ENCODE measurements at places on chromosomes 7 and 10. TPM values are rescaled to one million over a fixed set of nuclear protein-coding genes. Genes with fewer than 3 reads are reported as not detected.

- DNase-seq = no peak
Observed at GRCh38 chr10:113941140-113941539, 86.7 kb downstream of the NHLRC2 start.

DNA sequence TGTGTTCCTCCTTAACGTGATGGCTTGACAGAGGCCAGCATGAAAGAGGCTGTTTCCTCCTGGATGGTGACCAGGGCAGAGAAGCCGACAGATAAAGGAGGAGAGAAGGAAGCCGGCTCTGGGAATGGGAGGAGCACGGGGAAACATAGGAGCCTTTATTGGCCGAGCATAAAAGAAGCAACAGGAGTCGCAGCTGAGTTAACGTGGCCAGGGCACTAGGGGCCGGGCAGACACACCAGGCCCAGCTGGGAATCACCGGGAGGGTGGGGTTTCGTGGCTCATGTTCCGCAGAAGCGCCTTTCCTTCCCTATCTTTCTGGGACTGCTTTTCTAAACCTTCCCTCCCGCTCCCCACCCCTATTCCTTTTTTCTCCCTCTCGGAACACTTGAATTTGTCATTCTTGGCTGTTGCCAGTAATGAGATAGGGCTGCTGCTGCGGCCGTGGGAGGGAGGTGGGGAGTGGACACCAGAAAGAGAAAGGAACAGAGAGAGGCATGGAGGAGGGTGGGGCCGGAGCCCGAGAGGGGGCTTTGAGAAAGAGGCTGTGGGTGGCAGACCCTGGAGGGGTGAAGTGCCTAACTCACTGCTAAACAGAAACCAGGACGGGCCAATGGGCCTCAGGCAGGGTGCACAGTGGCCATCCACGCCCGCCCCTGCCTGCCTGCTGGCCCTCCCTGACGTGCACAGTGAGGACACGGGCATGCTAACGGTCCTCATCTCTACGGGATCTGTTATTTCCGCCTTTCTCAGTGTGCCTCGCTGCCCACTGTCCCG lies 65.2 kb downstream of the COL13A1 start:
- DNase-seq = peak; percentile 44

- DNase-seq = no peak
Observed at GRCh38 chr10:19048891-19049290, 290 bp downstream of the MALRD1 start.

GRCh38 chr7:27101957-27102580 lies 414 bp downstream of the HOXA2 start:
- no peak for DNase-seq

DNA sequence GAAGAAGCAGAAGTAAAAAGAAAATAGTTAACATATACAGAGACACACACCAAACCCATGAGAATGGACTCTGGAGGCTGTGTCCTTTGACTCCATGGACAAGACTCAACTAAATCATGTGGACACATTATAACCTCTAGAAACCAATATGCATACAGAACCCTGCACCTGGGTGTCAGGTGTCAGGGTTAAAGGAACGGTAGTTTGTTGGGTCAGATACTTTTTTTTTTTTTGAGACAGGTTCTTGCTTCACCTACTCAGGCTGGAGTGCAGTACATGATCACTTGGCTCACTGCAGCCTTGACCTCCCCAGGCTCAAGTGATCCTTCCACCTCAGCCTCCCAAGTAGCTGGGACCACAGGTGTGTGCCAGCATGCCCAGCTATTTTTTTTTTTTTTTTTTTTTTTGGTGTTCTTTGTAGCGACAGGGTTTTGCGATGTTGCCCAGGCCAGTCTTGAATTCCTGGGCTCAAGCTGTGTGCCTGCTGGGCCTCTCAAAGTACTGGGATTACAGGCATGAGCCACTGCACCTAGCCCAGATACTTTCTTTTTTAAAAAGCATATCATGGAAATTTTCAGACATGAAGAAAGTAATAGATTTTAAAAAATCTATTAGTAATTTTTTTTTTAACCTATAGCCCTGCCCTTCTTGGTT lies 31.3 kb downstream of the GALNT11 start:
- no peak for DNase-seq

GRCh38 chr7:131124867-131125266 lies 202.8 kb upstream of the MKLN1 start:
- DNase-seq = no peak

GRCh38 chr7:136878878-136879277 lies 10.4 kb downstream of the CHRM2 start:
- no peak for DNase-seq

PARD3 gene
- 17.7 TPM for polyA plus RNA-seq

OR13A1 gene
- polyA plus RNA-seq = not detected

GNGT1 gene
- polyA plus RNA-seq = not detected

DHX32 gene
- 29.7 TPM for polyA plus RNA-seq
